SW 1271 (cell line): ENCODE measurements at places on chromosomes 5 and 9.

GRCh38 chr5:174234388-174234787, 188.9 kb downstream of the NSG2 start:
- no peak for DNase-seq

DNA sequence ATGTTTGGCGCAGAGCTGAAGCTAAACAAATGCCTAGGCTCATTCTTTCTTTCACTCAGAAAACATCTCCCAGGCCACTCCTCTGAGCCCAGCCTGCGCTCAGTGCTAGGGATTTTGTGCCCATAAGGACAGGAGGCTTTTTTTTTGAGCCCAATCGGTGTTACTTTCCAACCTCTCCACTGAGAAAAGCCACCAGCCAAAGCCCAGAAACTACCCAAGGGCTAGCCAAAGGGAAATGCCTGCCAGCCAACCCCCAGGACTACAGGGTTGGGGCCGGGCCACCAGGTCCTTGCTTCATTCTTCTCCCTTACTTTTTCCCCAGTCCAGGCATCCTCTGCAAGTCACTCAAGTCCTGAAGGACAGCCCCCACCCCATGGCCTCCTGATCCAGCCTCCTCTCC, 134.7 kb downstream of the PAX5 start:
- DNase-seq = no peak

DNA sequence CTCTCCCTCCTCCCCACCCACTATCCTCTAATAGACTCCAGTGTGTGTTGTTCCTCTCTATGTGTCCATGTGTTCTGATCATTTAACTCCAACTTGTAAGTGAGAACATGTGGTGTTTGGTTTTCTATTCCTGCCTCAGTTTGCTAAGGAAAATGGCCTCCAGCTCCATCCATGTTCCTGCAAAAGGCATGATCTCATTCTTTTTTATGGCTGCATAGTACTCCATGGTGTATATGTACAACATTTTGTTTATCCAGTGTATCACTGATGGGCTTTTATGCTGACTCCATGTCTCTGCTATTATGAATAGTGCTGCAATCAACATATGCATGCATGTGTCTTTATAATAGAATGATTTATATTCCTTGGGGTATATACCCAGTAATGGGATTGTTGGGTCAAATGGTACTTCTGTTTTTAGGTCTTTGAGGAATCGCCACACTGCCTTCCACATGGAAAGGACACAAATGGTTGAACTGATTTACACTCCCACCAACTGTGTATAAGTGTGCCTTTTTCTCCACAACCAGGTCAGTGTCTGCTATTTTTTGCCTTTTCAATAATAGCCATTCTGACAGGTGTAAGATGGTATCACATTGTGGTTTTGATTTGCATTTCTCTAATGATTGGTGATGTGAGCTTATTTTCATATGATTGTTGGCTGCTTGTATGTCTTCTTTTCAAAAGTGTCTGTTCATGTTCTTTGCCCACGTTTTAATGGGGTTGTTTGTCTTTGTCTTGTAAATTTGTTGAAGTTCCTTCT, 96.5 kb upstream of the DAB2 start:
- no peak for DNase-seq

DNA sequence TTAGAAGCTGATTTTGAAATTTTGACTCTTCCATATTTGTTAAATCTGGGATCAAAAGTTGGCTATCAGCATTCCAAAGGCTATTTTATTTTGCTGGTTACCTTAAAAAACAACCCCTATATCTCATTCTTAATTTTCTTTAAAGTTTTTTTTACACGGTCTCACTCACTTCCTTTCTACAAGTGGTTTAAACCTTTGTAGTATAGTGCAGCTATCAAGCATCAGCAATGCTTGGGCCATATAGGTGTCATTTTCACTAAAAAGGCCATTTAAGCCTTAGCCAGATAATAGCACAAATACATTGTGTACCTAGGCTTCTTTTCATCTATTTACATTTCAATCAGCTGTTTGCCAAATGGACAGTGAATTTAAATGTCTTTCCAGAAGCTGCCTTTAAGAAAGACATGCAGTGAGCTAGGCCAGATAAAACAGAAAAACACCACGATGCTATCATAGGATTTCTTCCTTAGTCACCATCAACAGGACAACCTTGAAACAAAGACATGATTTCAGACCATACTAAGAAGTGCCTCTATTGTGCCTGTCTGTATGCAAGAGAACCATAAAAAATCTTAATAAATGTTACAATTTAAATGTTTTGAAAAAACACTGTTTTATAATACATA, 104.2 kb downstream of the RAPGEF6 start:
- no peak for DNase-seq

DNA sequence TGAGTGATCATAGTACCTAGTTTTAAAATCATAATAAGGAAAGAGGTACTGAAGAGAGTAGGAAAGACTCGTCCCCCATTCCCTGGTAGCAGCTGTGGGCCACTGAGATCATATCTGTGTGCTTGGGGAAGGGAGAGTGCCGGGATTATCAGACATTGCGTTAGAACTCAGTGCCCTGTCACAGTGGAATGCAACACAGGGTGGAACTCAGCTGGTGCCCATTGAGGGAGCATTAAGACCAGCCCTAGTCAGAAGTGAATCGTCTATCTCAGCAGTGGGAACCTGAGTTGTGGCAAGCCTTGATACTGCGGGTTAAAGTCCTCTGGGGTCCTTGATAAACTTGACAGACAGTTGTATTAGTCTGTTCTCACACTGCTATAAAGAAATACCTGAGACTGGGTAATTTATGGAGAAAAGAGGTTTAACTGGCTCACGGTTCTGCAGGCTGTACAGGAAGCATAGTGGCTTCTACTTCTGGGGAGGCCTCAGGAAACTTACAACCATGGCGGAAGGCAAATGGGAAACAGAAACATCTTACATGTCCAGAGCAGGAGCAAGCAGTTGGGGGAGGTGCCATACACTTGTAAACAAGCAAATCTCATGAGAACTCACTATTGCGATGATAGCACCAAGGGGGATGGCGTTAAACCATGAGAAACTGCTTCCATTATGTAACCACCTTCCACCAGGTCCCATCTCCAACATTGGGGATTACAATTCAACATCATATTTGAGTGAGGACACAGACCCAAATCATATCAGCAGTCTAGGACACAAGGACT, 33.1 kb downstream of the NDUFAF2 start:
- no peak for DNase-seq

GRCh38 chr5:83430130-83431010, 41.2 kb upstream of the VCAN start:
- DNase-seq = peak; percentile 63

DNA sequence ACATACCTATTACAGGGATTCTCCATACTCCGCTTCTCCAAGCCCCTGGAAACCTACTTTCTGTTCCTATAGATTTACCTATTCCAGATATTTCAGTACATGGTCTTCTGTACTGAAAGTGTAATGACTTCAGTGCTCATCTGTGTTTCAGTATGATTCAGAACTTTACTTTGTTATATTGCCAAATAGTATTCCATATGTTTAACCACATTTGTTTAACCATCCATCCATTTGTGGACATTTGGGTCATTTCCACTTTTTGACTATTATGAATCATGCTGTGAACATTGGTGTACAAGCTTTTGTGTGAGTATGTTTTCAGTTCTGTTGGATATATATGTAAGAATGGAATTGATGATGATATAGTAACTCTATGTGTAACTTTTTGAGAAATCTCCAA, 188.9 kb downstream of the PDZD2 start:
- DNase-seq = no peak

DNA sequence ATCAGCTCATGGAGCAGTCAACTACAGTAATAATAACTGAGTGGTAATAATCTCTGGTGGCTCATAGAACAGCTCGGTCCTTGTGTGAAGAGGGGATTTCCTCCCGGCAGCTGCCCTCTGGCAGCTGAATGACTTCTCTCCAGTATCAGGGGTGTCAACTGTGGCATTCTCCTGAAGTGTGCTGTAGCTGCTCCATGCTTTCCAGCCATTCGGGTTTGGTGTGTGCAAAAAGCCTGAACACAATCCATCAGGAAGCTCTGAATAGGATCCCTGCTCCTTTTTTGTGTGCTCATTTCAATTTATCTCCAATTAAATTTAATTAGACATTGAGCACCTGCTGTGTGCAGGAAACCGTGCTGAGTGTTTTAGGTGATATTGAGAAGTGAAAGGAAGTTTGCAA, 59.8 kb upstream of the BARX1 start:
- no peak for DNase-seq

DNA sequence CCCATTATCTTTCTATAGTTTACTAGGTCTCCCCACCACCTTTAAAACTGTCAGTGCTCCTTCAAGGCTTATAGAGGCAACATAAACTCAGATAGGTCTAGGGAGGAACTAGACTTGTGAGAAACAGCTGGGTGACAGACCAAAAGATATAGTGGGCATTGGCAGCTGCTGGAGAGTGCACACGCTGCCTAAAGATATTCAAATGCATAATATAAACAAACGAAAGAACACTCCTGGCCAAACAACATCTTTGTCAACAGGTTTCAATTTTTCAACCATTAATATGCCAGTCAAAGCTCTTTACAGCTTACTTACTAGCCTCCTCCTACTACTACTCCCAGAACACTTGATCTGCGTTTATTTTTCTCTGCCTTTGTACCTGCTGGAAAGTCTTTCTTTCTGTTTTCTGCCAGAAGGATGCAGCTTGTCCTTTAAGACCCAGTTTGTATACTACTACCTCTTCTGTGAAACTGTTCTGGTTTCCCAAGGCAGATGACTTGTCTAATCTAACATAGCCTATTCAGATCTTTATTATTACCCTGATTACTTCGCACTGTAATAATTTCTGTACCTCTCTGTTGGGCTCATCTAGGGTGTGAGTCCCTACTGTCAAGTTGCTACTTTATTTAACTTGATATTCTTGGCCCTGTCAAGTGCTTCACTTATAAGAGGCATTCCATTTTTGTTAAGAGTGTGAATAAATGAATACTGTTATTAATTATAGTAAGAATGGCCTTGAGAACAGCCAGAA, 14.3 kb downstream of the KDM3B start:
- no peak for DNase-seq

GRCh38 chr5:179301796-179302195, 43.5 kb downstream of the ADAMTS2 start:
- no peak for DNase-seq

GRCh38 chr5:143192191-143192900, 211.1 kb downstream of the NR3C1 start:
- no peak for DNase-seq

DNA sequence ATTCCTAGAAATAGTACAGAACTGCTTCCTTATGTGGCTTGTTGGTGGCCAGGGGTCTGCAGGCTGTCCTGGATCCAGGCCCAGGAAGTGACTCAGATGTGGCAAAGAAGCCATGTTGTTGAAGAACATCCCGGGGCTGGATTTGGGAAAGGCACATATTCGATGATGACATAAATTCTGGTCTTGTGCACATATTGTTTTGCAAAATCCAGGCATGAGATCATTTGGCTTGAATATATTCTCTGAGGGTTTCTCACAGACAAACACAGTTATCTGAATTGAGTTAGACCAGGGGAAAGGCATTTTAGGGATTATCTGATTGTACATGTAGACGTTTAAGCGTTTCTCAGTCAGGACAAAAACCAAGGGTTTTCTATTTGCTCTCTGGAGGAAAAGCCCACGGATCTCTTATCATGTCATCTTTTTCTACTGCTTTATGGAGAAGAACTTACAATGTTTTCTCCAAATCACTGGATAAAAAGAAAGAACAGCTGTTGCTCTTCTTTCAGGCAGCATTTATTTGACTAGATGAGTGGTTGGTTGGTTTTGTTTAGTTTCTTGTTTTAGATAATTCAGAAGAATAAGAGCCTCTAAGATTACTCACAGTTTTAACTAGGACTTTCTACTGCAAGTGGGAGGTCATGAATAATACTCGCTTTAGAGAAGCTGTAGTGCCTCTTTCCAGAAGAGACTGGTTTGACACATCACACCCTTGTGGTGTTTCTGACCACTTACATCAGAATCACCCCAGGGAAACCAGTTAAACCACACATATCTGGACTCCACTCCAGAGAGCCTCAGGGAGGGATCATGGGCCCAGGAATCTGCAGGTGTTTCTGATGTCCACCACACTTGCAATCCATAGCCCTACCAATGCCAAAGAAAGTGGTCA, 29.5 kb upstream of the LHFPL2 start:
- no peak for DNase-seq

DNA sequence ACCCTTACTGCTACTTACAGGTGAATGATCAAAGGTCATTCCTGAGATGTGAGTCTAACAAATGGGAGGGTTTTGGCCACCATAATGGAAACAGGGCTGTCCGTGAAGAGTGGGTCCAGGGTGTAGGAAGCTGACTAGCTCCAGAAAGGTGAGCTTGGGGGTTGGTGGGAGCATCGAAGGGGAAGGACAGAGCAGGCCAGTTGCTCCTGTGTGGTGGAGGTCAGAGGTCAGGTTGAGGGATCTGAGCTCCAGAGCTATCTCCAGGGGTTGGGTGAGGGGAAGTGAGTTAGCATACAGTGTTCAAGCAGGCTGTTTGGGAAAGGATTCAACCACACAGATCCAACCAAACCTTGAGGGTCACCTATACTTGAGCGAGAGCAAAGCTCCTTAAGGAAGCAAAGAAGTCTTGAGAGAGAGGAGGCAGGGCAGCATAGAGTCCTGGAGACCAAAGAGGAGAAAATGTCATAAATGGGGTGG, 18.7 kb upstream of the GLDC start:
- no peak for DNase-seq

DNA sequence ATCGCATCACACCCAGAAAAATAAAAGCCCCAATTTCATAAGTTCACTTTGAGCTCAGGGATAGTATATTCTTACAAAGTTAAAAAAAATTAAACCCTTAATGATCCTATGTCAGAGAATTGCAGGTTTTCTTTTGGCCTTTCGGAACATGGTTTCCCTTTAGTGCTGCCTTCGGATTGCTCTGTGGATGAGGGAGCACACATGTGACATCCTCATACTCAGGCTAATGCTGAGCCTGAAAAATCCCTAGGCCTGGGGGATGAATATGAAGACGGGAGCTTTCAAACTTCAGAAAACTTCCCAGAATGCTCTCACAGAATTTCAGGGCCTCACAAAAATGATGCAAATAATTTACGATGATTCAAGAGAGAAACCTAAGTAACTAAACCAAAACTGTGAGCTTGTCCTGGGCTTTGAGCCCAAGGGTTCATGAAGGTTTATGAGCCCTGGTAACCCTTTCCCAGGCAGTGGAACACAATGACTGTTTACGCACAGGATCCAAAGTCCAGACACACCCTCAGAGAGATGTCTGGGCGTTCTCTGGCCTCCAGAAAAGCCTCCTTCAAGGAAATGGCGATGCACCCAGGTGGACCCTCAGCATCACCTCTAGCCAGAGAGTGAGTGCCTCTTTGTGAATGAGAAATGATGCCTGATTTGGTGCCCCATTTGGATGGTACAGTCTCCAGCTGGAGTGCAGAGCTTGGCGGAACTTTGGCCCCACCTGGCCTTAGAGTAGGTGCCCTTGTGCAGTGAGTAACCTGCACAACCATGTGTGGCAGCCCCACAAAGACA, 145.4 kb downstream of the ENTREP1 start:
- no peak for DNase-seq

DNA sequence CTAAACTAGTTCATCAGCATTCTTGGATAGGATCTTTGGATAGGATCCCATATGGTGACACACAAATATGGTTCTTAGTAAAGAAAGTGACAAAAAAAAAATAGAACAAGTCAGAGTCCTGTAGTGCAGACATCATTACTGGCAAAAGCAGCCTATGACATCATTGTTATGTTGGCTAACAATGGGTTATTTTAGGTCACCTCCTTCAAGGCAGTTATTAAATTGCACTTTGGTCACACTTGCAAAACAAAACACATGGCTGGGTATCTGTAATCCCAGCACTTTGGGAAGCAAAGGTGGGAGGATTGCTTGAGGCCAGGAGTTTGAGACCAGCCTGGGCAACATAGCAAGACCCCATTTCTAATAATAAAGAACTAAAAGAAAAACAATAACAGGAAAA, 185.9 kb downstream of the KIAA0825 start:
- DNase-seq = no peak
